ENCODE measurements at places on chromosomes 2 and 18. TPM values are rescaled to one million over a fixed set of nuclear protein-coding genes. Genes with fewer than 3 reads are reported as not detected.

Gene CD8B
- total RNA-seq = 1.7 TPM

Gene SKA1
- total RNA-seq = 36.3 TPM

Gene RESP18
- total RNA-seq = not detected

Gene GREB1L
- total RNA-seq = not detected

Gene CRYBA2
- not detected for total RNA-seq

Gene NPAS2
- 5.8 TPM for total RNA-seq

DNA sequence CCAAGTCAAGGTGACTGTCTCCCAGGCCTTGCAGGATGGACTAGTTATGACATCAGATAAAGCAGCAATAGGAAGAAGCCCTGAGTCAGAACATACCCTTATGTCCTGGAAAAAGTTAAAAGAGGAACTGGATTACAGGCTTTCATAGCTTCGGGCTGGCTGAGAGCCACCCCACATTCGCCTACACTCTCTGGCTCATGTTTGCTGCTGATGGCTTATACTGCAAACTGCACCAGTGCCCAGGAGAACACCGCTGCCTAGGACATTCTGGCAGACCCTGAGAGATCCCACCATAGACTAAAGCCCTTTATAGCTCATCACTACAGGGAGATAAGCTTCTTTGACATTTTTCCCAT is 20.3 kb downstream of the SLC8A1 start:
- no peak for DNase-seq

DNA sequence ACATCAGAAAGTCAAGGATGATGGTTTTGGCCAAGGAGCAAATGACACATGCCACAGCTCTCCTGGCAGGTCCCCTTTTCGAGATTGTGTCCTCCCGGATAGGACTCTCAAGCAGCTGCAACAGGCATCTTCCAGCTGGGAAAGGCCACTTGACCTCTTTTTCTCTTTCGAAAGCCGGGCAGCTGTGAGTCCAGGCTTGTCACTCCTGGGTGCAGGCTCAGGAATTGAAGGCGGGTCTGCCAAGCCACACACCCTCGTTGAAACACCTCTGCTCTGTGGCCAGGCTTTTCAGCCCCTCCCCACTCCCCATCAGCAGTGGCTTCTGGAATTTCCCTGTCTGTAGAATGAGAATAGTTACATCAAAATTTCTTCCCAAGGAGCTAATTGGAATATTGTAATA is 98.0 kb downstream of the CCDC138 start:
- no peak for DNase-seq

DNA sequence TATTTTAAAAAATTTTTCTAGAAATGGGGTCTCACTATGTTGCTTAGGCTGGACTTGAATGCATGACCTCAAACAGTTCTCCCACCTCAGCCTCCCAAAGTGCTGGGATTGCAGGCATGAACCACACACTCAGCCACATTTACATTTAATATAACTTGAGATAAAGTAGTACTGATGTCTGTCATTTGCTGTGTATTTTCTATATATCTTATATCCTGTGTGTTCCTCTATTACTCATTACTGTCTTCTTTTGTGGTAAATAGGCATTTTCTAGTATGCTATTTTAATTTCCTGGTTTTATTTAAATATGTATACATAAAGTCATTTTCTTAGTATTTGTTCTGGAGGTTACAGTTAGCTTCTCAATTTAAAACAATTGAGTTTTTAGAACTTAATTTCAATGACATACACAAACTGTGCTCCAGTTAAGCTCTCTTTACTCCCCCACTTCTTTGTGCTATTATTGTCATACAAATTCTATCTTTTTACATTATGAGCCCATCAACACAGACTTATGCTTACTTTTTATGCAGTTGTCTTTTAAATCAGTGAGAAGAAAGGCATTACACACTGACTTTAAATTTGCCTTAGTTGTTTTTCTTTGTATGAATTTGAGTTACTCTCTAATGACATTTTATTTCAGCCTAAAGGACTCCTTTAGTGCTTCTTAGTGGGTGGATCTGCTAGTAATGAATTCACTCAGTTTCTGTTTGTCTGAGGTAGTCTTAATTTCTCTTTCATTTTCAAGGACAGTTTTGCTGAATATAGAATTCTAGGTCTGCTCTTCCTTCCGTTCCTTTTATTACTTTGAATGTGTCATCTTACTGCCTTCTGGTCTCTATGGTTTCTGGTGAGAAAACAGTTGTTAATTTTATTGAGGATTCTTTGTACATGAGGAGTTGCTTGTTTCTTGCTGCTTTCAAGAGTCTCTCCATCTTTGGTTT is 6.2 kb upstream of the INPP4A start:
- no peak for DNase-seq

DNA sequence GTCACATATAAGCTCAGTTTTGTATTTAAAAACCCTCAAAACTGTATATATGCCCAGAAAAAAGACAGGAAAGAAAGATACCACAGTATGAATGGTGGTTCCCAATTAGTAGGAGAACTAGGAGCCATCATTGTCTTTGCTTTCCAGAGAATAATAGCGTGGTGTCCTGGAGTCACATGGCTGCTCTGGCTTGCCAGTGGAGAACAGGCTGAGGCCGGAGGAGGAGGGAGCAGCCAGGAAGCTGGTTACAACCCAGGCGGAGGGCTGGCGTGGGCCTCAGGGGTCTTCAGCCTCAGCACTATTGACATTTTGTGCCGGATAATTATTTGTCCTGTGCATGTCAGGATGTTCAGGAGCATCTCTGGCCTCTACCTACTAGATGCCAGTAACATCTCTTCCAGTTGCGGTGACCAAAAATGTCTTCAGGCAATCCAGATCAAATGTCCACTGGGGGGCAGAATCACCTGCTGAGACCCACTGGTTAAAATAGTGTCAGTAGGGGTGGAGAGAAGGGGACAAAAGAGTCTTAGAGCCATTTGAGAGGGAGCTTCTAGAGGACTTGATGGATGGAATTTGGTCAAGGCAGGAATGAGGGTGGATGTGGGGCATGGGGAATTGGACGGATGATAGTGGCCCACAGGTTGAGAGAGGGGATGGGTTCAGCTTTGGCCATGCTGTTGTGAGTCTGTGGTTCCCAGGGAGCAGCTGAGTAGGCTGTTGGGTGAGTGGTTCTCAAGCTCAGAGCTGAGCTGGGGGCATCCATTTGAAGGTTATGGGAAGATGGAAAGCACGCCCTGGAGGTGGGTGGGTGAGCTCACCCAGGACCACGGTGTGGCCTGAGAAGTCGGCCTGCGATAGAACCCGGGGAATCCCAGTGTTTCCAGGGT is 144.9 kb downstream of the AGAP1 start:
- DNase-seq = no peak

- DNase-seq = no peak
These were observed 31.0 kb downstream of the PXDN start for GRCh38 chr2:1713142-1713838.

- no peak for DNase-seq
These were observed 142.1 kb downstream of the GFPT1 start for GRCh38 chr2:69244882-69245281.

- DNase-seq = no peak
These were observed 3.0 kb upstream of the FZD7 start for GRCh38 chr2:202030691-202031090.
